A172 (cell line): ENCODE measurements at places on chromosomes 6 and 20. TPM values are rescaled to one million over a fixed set of nuclear protein-coding genes. Genes with fewer than 3 reads are reported as not detected.

OOEP gene
- total RNA-seq = not detected in 2 replicates

PEX3 gene
- 17.9 and 24.7 TPM in 2 replicates for total RNA-seq

PLCB4 gene
- 22.7 and 26.8 TPM in 2 replicates for total RNA-seq

BPIFB1 gene
- total RNA-seq = not detected in 2 replicates

ADGB gene
- not detected in 2 replicates for total RNA-seq

TEAD3 gene
- total RNA-seq = 10.9 and 12.3 TPM in 2 replicates

QKI gene
- 62.7 and 81.2 TPM in 2 replicates for total RNA-seq

MTCH1 gene
- total RNA-seq = 189 and 200 TPM in 2 replicates

VPS16 gene
- total RNA-seq = 44.1 and 48.1 TPM in 2 replicates

CRISP1 gene
- not detected in 2 replicates for total RNA-seq

PKHD1 gene
- total RNA-seq = not detected in 2 replicates

E2F1 gene
- total RNA-seq = 58.7 and 68.1 TPM in 2 replicates

MCHR2 gene
- 0.14 TPM in 1 of 2 replicates, not detected in the other for total RNA-seq

C6orf15 gene
- 2.4 TPM in 2 replicates for total RNA-seq

IL17A gene
- total RNA-seq = not detected in 2 replicates

CST4 gene
- not detected in 2 replicates for total RNA-seq

PSMB9 gene
- 51.9 and 64.7 TPM in 2 replicates for total RNA-seq

TRIM31 gene
- total RNA-seq = not detected in 2 replicates

ZNF335 gene
- total RNA-seq = 11.3 and 11.5 TPM in 2 replicates

TAF4 gene
- total RNA-seq = 5.1 TPM in 2 replicates

TSPO2 gene
- total RNA-seq = not detected in 2 replicates

NOTCH4 gene
- 0.81 and 1.6 TPM in 2 replicates for total RNA-seq

CLIC5 gene
- total RNA-seq = not detected in 2 replicates

CAGE1 gene
- not detected in 2 replicates for total RNA-seq

CPXM1 gene
- not detected in 2 replicates for total RNA-seq

HLA-DMB gene
- total RNA-seq = not detected in 2 replicates

VSX1 gene
- 0.10 TPM in 1 of 2 replicates, not detected in the other for total RNA-seq

CEP85L gene
- 4.7 and 5.0 TPM in 2 replicates for total RNA-seq

MRAP2 gene
- total RNA-seq = 0.86 and 1.1 TPM in 2 replicates

PRR18 gene
- total RNA-seq = 0.14 and 0.24 TPM in 2 replicates

SAMD5 gene
- 1.8 and 2.7 TPM in 2 replicates for total RNA-seq
